ENCODE measurements at places on chromosomes 2 and 18.

- no peak for DNase-seq
Observed at GRCh38 chr2:225083276-225083675, 41.0 kb upstream of the DOCK10 start.

- no peak for DNase-seq
Observed at GRCh38 chr2:34998741-34999140, 1356.8 kb upstream of the CRIM1 start.

DNA sequence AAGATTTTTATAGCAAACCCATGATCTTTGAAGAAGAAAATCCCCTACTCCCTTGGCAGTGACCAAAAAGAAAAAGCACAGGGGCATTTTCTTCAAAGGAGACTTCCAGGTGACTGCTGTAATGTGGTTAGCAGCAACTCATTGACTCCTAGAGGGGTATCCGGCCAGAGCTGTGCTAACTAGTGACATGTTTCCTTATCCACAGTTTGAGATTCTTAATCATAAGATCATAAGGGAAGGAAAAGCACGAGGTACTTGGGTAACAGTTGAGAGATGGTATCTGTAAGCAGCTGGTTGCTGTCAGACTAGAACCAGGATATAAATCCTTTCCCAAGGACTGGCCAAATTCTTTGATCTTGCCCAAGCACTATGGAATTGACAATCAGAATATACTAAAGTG lies 124.7 kb downstream of the MREG start:
- no peak for DNase-seq

DNA sequence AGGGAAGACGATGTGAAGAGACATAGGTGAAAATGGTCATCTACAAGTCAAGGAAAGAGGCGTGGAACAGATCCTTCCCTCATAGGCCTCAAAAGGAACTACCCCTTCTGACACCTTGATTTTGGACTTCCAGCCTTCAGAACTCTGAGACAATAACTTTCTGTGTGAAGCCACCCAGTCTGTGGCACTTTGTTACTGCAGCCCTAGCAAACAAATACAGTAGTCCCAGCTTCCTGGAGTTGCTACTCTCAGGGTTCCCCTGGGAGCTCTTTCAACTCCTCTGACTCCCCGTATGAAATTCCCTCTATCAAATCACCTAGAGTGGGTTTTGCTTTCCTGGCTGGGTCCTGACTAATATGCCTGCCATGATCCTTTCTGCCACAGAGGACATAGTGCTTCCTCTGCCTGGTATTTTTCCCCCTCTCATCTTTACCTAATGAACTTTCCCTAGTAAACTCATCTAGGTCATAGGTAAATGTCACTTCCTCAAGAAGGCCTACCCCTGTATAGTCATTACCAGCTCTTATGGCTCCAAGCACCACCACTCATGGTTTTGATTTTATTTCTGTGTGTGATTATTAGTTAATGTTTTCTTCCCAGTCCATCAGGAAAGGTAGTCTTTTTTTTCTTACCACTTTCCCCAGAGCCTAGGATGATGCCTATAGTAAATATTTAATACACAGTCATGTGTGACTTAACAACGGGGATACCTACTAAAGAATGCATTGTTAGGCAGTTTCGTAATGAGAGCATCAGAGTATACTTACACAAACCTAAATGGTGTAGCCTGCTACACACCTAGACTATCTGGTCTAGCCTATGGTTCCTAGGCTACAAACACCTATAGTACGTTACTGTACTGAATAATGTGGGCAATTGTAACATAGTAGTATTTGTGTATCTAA lies 111.5 kb upstream of the LGALSL start:
- DNase-seq: no peak

GRCh38 chr2:39127973-39128372 lies 7.1 kb upstream of the SOS1 start:
- no peak for DNase-seq

- DNase-seq: no peak
Observed at GRCh38 chr2:105510761-105511528, 112.1 kb upstream of the FHL2 start.

DNA sequence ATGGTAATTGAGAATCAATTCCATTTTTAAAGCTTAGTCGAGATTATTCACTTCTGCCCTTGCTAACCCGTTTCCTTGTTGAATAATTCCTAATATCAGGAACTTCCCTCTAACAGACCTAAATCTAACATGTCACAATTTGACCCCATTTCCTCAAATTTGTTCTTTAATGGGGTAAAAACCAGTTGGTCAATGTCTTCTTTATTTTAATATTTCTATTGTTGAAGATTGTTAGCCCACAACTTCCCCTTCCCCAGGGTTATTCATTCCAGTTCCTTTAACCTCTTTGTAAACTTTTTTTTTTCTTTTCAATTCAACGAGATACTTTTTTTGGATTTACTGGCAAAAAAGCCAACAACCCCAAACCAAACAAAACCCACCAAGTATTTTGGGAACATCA lies 7.3 kb downstream of the TNFRSF11A start:
- no peak for DNase-seq

GRCh38 chr18:39918847-39919246 lies 2036.2 kb upstream of the PIK3C3 start:
- DNase-seq: no peak

- DNase-seq: no peak
Observed at GRCh38 chr2:141899740-141900139, 231.1 kb downstream of the LRP1B start.

DNA sequence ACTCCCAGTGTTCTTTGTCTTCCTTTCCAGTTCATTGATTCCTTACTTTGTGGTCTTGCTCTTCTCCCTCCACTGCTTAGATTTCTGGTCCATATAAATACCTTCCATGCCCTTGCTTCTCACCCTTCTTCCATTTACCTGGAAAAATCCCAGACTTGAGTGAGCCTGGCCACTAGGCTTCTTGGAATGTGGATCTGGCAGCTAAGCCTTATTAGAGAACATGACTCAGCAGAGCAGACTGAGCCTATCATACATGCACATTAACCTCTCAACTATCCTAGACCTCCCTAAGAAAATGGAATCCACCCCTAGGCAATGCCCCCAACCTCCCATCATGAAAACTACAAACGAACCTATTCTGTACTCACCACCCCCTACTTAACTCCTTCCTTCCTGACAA lies 127.7 kb downstream of the RHBDD1 start:
- DNase-seq: no peak

DNA sequence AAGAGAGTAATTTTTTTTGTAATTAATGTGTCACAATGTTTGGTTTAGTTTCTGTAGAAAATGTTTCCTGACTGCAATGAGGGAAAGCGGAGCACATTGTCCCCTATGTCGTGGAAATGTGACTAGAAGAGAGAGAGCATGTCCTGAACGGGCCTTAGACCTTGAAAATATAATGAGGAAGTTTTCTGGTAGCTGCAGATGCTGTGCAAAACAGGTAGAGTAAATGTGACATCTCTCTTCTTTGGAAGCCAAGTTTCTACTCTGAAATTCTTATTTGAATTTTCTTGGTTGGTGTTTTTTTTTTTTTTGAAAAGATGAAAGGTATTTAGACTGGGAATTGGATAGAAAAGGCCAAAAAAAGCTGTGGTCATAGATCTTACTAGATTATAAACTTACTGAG lies 20.0 kb downstream of the RNF138 start:
- no peak for DNase-seq

DNA sequence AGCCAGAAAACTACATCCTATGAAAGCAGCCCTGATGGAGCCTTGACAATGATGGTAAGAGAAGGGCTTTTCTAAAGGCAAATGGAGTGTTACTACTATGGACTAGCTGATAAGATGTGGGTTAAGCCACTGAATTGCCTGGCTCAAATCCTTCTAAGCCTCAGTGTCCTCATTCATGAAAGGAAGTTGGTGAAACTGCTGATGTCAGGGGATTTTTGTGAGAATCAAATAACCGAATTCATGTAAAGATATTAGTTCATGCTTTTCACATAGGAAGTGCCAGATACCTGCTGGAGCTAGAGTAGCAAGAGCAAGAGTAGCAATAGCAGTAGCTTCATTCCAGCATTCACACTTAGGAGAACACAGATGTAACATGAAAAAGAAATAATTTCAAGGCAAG lies 417.0 kb downstream of the METTL4 start:
- DNase-seq: no peak

DNA sequence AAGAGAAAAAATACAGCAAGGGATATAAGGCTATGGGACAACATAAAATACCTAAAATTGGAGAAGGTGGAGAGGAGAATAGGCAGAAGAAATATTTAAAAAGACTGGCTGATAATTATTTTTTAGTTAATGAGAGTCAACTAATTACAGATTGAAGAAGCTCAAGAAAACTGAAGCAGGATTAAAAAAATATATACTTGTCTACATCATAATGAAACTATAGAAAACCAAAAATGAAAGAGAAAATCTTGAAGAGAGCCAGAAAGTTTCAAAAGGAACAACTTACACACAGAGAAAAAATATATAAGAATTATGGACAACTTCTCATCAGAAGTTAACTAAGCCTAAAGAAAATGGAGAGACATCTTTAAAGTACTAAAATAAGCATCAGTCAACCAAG lies 62.9 kb upstream of the APCDD1 start:
- DNase-seq: no peak

DNA sequence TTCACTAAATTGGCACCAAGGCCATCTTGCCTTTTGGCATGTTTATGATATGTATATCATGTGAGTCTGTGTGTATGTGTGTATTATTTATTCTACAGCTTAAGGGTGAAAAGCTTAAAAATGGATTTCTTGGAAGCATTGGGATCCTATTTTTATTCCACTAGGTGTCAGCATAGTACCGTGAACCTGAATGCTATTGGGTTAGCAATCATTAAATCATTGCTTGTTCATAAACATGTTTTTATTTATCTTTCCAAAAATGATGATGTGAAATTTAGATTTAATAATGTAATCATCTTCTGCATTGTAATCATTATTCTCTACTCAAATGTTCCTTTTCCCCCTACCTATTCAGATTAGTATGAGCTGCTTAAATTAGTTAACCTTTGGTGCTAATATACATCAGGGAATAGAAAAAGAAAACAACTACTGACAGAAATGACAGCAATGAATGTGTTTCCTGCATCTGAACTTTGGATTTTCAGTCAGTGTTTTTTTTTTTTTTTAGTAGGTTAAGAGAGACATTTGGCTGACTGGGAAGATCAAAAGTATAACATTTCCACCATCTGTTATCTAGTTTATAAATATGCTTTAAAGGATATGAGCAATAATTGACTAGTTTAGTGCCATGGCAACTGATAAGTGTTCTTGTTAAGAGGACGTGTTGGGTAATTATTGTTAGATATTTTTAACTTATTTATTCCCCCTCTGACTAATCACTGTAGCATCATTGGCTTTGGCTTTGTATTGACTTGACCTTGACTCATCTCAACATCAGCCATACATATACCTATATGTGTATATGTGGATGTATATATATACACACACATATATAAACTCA lies 14.1 kb upstream of the ZSWIM2 start:
- no peak for DNase-seq

- DNase-seq: no peak
Observed at GRCh38 chr2:11852526-11853196, 106.2 kb downstream of the LPIN1 start.

DNA sequence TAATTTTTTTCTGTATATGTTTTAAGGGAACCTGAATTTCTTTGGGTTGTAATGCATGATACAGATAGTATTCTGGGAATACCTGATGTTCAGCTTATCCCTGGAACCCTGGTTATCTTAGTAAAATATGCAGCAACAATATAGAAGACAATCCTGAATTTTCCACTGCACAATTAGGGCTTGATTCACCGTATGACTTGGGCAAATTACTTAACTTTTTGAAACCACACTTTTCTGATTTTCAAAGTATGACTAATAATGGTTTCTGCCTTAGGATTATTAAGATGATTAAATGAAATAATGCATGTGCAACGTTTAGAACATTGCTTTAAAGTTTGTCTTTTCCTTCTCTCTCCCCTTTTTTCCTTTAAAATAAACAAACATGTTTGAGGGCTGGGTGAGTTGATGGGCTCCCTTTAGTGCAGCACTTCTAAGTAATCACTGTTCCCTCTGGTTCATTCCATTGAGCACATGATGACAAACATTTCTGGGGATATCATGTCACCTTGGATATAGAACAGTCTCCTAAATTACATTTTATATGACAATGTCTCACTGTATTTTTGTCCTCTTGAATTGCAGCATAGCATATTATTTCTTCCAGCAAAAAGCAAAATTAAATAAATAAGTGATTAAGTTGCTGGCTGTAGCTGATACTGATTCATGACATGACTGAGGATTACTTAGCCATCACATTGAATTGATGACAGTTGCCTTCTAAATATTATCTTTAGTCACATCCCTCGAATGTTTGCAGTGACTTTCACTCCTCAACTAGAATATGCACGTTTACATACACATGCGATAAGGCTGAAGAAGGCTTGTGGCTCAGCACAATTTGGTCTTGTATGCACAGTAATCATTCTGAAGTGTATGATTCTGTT lies 254.5 kb downstream of the NEDD4L start:
- no peak for DNase-seq

GRCh38 chr2:100571668-100572067 lies 8.9 kb downstream of the PDCL3 start:
- no peak for DNase-seq

DNA sequence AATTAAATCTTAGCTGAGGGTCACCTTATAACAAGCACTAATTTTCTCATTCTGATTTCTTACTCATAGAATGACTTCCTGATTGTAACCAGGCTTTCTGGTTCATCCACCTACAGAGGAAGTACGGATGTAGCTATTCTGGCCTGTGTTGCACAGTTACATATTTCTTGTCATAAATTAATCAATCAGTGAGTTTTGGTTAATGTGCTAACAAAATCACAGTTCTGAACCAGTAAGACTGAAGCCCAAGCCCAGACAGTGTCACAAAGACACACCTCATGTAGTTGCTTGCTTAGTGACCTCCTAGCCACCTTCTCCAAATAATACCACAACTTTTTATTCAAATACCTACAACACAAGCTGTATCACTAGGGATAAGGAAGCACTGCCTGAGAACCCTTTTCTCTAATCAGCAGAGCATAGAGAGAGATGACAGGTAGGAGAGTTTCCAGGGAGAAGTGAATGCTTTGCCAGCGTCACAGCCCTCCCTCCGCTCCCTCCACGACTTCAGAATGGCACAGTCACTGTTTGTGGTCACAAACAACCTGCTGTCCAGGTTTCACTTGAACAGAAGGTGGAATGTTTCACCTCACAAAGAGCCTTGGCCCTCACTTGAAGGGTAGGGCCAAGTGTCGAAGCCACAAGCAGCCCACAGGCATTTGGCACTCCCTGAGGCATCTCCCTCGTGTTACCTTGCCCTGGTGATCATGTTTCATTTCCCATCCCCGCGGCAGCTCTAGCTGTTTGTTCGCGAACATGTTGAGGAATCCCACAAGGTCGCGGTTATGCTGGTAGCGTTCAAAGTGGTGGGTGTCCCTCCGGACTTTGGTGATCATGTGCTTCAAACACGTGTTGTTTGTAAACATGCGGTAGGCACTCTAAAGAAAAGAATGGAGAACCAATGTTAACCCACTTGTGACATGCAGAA lies 120.8 kb upstream of the STK17B start:
- DNase-seq: no peak

- DNase-seq: no peak
Observed at GRCh38 chr2:68330691-68331090, 10.9 kb upstream of the CNRIP1 start.
